Osteocyte (in vitro differentiated cells): ENCODE measurements at places on chromosomes 7 and 10. TPM values are rescaled to one million over a fixed set of nuclear protein-coding genes. Genes with fewer than 3 reads are reported as not detected.

Gene NIPSNAP2
- 52.8 and 52.9 TPM in 2 replicates for total RNA-seq

- no peak overlapping the region for H3K27ac ChIP-seq
- H3K36me3 ChIP-seq: no peaks in the 10 kb centered on the region
- H3K27me3 ChIP-seq: no peaks in the 10 kb centered on the region
- H3K4me3 ChIP-seq: no peak overlapping the region
- peaks cover 9% of the 10 kb centered on the region for H3K4me1 ChIP-seq
- DNase-seq: peak; percentile 53
These were observed 102.1 kb downstream of the OSBPL3 start for GRCh38 chr7:24877790-24878311.

- H3K36me3 ChIP-seq: no peaks in the 10 kb centered on the region
- no peak overlapping the region for H3K27ac ChIP-seq
- DNase-seq: no peak
- H3K27me3 ChIP-seq: no peaks in the 10 kb centered on the region
- H3K4me3 ChIP-seq: no peak overlapping the region
These were observed 295.4 kb downstream of the CNTNAP2 start for GRCh38 chr7:146411975-146412374.

GRCh38 chr7:127512663-127513062, 72.7 kb downstream of the GCC1 start:
- H3K36me3 ChIP-seq: no peaks in the 10 kb centered on the region
- no peak overlapping the region for H3K4me3 ChIP-seq
- DNase-seq: no peak
- H3K27ac ChIP-seq: no peak overlapping the region

- H3K4me1 ChIP-seq: peaks cover 2% of the 10 kb centered on the region
- no peak for DNase-seq
- H3K36me3 ChIP-seq: peaks cover 35% of the 10 kb centered on the region
- H3K27ac ChIP-seq: peak overlapping the region; percentile 52
These were observed 36.2 kb upstream of the PPIF start for GRCh38 chr10:79310911-79311573.

DNA sequence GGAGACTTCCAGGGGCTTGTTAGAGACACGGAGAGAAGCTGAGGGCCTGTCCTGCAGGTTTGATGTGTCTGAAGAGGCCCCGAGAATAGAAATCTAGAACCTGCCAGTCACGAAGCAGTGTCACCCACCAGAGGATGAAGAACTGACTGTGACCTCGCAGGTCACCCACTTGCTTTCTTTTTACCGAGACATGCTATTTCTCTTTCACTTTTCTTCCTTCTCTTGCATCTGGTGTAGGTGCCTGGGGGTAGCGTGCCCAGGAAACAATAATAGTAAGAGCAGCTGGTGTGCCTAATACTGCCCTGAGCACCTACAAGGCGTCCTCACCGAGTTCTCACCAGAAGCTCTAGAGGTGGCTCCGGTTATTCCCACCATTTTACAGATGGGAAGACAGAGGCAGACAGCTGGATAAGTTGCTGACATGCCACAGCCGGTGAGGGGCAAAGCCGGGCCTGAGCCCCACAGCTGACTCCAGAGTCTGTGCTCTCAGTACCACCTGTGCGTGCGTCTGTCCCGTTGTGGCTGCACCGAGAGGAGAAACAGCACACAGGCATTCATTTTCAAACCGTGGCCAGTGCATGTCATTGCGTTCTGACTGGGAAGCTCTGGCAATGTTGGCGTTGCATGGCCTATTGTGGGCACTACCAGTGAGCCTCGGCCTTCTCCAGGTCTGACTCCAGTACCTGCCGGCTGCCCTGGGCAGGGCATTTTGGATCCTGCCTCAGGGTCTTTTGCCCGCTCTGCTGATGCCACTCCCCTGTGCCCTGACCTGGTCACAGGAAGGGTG, 7.8 kb downstream of the CHST3 start:
- peaks cover 97% of the 10 kb centered on the region for H3K4me1 ChIP-seq
- peak overlapping the region; percentile 68 for H3K27ac ChIP-seq
- H3K4me3 ChIP-seq: no peak overlapping the region
- no peak for DNase-seq
- no peaks in the 10 kb centered on the region for H3K27me3 ChIP-seq

DNA sequence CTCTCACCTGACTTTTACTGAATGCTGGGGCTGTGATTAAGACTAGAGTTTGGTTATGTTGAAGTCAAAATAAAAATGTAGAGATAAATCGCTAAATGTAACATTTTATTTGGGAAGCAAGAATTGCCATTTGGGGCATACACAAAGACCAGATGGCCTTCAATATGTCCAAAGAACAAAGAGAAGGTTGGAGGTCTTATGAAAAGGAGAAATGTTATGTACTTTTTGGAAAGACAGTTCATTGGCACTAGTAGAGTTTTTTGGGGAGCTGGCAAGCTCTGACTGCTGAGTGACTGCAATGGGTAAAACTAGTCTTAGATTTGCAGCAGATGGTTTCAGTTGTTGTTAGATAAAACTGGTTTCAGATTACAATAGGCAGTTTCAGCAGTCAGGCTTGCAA, 35.6 kb upstream of the GALNT17 start:
- no peaks in the 10 kb centered on the region for H3K4me1 ChIP-seq
- H3K27ac ChIP-seq: no peak overlapping the region
- DNase-seq: peak; percentile 15
- H3K4me3 ChIP-seq: no peak overlapping the region
- H3K36me3 ChIP-seq: no peaks in the 10 kb centered on the region
- H3K27me3 ChIP-seq: no peaks in the 10 kb centered on the region

- no peak overlapping the region for H3K4me3 ChIP-seq
- peaks cover 69% of the 10 kb centered on the region for H3K4me1 ChIP-seq
- H3K27me3 ChIP-seq: no peaks in the 10 kb centered on the region
- no peak for DNase-seq
- H3K36me3 ChIP-seq: peaks cover 7% of the 10 kb centered on the region
- peak overlapping the region; percentile 91 for H3K27ac ChIP-seq
These were observed 72.4 kb downstream of the ARID5B start for GRCh38 chr10:61973906-61974305.

DNA sequence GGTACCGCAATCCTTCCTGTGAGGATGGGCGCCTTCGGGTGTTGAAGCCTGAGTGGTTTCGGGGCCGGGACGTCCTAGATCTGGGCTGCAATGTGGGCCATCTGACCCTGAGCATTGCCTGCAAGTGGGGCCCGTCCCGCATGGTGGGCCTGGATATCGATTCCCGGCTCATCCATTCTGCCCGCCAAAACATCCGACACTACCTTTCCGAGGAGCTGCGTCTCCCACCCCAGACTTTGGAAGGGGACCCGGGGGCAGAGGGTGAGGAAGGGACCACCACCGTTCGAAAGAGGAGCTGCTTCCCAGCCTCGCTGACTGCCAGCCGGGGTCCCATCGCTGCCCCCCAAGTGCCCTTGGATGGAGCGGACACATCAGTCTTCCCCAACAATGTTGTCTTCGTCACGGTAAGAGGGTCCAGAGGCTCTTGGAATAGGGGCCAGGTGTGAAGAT, 1.7 kb downstream of the MEPCE start:
- peak overlapping the region; percentile 55 for H3K4me3 ChIP-seq
- peak overlapping the region; percentile 31 for H3K27ac ChIP-seq
- peaks cover 27% of the 10 kb centered on the region for H3K36me3 ChIP-seq

GRCh38 chr7:88191911-88192310, 27.9 kb downstream of the SRI start:
- no peak overlapping the region for H3K27ac ChIP-seq
- no peak for DNase-seq
- no peak overlapping the region for H3K4me3 ChIP-seq
- no peaks in the 10 kb centered on the region for H3K4me1 ChIP-seq
- peaks cover 2% of the 10 kb centered on the region for H3K27me3 ChIP-seq

- DNase-seq: no peak
- H3K4me3 ChIP-seq: no peak overlapping the region
These were observed 505.4 kb downstream of the LRMDA start for GRCh38 chr10:75936841-75937240.

GRCh38 chr10:51667678-51668335, 31.6 kb downstream of the CSTF2T start:
- H3K27ac ChIP-seq: no peak overlapping the region
- no peaks in the 10 kb centered on the region for H3K36me3 ChIP-seq
- no peak overlapping the region for H3K4me3 ChIP-seq
- H3K4me1 ChIP-seq: peaks cover 7% of the 10 kb centered on the region
- no peak for DNase-seq

DNA sequence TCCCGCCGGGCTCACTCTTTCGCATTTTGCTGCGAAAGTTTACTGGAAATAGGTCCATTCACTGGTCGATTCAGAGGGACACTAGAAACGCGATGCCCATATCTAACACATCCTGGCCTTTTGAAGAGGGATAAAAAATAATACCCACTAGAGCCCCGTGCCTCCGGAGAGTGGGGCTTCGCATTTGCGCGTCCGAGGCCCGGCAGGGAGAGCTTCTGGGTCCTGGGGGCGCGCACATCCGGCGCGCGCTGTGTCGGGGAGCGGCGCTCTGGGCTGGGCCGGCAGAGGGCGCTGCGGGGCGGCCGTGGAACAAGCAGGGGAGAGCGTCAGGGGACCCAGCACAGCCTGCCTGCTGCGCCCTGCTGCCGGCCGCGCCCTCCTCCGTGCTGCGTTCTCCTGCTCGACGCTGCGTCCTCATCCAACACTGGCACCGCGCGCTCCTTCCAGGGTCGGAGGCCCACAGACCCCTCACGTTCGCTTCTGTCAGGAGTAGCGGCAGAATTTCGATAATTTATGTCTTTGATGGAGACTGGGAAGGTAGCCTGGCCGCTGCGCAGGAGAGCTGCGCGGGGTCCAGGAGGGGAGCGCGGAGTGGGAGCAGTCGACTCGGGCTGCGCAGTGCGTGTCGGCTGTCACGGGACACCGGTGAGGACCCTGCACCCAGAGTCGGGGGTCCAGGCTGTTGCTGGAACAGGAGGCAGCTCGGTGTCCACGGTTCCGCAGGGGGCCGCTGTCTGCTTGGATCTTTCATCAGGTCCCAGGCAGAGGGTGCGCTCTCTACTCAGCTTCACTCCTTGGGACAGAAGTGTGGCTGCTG, 41.5 kb upstream of the ZNF32 start:
- H3K27me3 ChIP-seq: peaks cover 16% of the 10 kb centered on the region
- H3K36me3 ChIP-seq: no peaks in the 10 kb centered on the region
- H3K27ac ChIP-seq: no peak overlapping the region
- peaks cover 13% of the 10 kb centered on the region for H3K4me1 ChIP-seq
